Stimulated activated CD4-positive, alpha-beta T cell treated with anti-CD3 and anti-CD28 coated beads, Interleukin-1b, Interleukin-23, amount 100 ng/mL, for 4 hours (primary cell): ENCODE measurements at places on chromosomes 1 and 21.

GRCh38 chr1:227937838-227938145 lies 9.9 kb downstream of the WNT9A start:
- no peak for DNase-seq

DNA sequence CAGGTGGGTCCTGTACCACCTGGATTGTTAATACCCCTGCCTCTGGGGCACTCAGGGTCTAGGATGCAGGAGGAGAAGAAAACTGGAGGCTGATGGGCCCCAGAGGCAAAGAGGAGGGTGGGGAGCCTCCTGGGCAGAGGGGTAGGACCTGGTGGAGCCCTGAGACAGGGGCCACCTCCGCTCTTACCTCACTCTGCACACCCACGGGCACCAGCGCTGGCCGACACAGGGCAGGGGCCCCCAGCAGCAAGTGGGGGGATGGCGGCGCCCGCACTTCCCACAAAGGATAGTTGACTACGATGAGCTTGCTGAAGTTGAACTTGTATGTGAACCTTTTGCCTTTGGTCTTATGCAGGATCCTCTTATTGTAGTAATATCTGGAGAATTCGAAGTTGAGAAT lies 1.1 kb downstream of the ETV3L start:
- no peak for DNase-seq

DNA sequence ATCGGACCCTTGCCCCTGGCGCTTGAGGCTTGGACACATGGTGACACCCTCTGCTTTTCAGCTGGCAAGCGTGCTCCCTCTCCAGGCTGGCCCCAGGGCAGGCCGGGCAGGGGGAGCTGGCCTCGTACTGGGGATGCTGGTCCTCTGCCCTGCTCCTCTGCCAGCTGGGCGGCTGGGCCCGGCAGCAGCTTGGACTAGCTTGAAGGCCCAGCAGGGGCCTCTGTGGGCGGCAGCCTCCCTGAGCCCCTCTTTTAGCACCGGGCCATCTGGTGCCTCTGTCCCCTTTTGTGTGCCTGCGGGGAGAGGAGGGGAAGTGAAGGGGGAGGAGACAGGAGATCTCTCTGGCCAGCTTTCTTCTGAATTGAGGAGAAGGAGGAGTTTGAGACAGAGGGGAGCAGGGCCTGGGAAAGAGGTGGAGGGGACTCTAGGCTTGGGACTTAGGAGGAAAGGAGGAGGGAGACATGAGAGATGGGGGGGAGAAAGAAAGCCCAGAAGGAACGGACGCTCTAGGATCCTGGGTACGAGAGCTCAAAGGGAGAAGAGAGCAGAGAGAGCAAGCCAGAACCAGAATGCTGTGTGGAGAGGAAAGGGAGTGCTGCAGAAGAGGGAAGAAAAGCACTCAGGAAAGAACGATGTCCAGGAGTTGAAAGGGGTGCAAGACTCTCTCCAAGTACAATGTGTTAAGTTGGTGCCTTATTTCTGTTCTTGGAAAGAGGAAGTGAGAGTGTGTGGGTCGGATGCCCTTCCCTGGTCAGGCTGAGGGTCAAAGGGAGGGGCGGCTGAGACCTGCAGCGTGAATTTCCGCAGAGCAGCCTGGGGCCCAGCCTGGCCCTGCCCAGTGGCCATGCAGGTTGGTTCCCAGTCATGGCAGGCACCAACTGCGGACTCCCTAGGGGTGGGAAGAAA lies 40.3 kb downstream of the IER5 start:
- no peak for DNase-seq

DNA sequence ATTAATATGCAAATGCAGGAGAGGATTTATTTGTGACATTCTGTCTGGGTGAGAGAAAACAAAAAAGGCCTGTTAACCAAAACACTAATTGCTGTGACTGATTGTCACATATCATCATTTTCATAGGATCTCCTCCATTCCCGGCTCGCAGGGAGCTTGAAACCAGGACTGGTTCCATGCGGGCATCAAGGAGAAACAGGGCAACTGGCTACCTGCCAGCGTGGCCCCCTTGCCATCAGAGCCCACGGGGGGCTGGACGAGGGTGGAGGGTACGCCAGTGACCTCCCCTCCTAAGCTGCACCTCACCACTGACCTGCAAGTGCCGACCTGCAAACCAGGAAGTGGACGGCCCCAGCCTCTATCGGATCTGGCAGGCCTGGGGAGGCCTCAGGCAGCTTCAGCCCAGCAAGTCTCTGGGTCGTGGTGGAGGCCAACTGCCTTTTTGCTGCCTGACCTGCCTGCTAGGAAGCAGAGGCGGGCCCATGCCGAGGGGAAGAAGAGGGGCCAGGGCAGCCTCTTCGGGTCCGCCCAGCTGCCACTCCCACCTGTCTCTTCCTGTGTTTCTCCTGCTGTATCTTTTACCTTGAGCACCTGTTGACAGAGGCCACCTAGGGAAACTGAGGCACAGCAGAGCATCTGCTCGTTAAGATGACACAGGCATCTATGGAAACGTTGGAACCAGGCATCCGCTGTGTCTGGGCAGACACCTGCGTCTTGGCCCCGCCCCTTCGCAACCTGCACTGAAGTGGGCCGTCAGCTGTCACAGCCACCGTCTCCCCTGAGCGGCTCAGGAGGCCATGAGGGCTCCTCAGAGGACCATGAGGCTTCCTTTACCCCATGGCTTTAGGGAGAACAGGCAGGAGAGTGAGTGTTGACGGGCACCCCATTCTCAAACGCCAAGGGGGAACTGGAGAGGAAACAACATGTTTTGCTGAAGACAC lies 74.8 kb downstream of the CASZ1 start:
- no peak for DNase-seq

- DNase-seq, result no peak
Observed at GRCh38 chr1:76287917-76288316, 213.4 kb downstream of the ST6GALNAC3 start.
